Glomerular endothelial cell (primary cell): ENCODE measurements at places on chromosomes 1 and 21. TPM values are rescaled to one million over a fixed set of nuclear protein-coding genes. Genes with fewer than 3 reads are reported as not detected.

The LCE2C gene
- total RNA-seq: not detected in 2 replicates

The CATSPERE gene
- 0.58 and 2.3 TPM in 2 replicates for total RNA-seq

The CLCA1 gene
- total RNA-seq: not detected in 2 replicates

The MOV10 gene
- 56.0 and 97.3 TPM in 2 replicates for total RNA-seq

The ZNF593OS gene
- not detected in 2 replicates for total RNA-seq

The FLG2 gene
- not detected in 2 replicates for total RNA-seq

The UBL4B gene
- total RNA-seq: not detected in 2 replicates

The AIM2 gene
- not detected in 2 replicates for total RNA-seq

The SKI gene
- 50.6 and 84.2 TPM in 2 replicates for total RNA-seq

The ASCL5 gene
- not detected in 2 replicates for total RNA-seq

The DENND2D gene
- total RNA-seq: 3.2 and 3.4 TPM in 2 replicates

The CELA3B gene
- not detected in 2 replicates for total RNA-seq

The MROH9 gene
- total RNA-seq: not detected in 2 replicates

The S100A9 gene
- not detected in 2 replicates for total RNA-seq

The DMBX1 gene
- not detected in 2 replicates for total RNA-seq

The FLAD1 gene
- total RNA-seq: 31.2 and 33.7 TPM in 2 replicates

The PM20D1 gene
- not detected in 2 replicates for total RNA-seq

The SYNJ1 gene
- total RNA-seq: 9.2 and 16.0 TPM in 2 replicates

The TMEM81 gene
- total RNA-seq: 0.39 and 2.3 TPM in 2 replicates

The CRNN gene
- total RNA-seq: not detected in 2 replicates

The BARHL2 gene
- not detected in 2 replicates for total RNA-seq

The CD52 gene
- not detected in 2 replicates for total RNA-seq

The TDRD5 gene
- total RNA-seq: not detected in 2 replicates

The PTPN7 gene
- 1.2 TPM in 1 of 2 replicates, not detected in the other for total RNA-seq

The ADAMTS1 gene
- 19.1 and 20.7 TPM in 2 replicates for total RNA-seq

The MIB2 gene
- total RNA-seq: 56.8 and 81.2 TPM in 2 replicates

The UTS2 gene
- total RNA-seq: not detected in 2 replicates

The OR2L5 gene
- total RNA-seq: not detected in 2 replicates

The MPC2 gene
- 21.6 and 29.5 TPM in 2 replicates for total RNA-seq

The CSF3R gene
- not detected in 2 replicates for total RNA-seq

The SLC2A5 gene
- 0.18 TPM in 1 of 2 replicates, not detected in the other for total RNA-seq

The CTTNBP2NL gene
- total RNA-seq: 44.0 and 46.1 TPM in 2 replicates

The CFHR1 gene
- not detected in 2 replicates for total RNA-seq

The CLEC20A gene
- total RNA-seq: not detected in 2 replicates

The BCL2L15 gene
- total RNA-seq: 0.10 and 0.23 TPM in 2 replicates

The AADACL4 gene
- not detected in 2 replicates for total RNA-seq

The OR10T2 gene
- not detected in 2 replicates for total RNA-seq

The VANGL1 gene
- total RNA-seq: 14.3 and 18.4 TPM in 2 replicates

The AGT gene
- total RNA-seq: not detected in 2 replicates

The PAQR6 gene
- total RNA-seq: 0.15 and 1.5 TPM in 2 replicates

The CASQ2 gene
- not detected in 2 replicates for total RNA-seq

The MEGF6 gene
- 30.1 and 57.6 TPM in 2 replicates for total RNA-seq

The RAD54L gene
- total RNA-seq: 1.3 and 4.7 TPM in 2 replicates

The ARHGEF11 gene
- total RNA-seq: 16.3 and 28.2 TPM in 2 replicates

The SLFNL1 gene
- 0.05 and 0.18 TPM in 2 replicates for total RNA-seq

The MEX3A gene
- total RNA-seq: 10.5 and 11.6 TPM in 2 replicates

The CDA gene
- 0.92 and 3.4 TPM in 2 replicates for total RNA-seq

The SCP2 gene
- total RNA-seq: 89.1 and 90.3 TPM in 2 replicates

The TMPRSS2 gene
- 0.10 TPM in 1 of 2 replicates, not detected in the other for total RNA-seq

The GJB3 gene
- total RNA-seq: 0.35 and 0.87 TPM in 2 replicates

The VHLL gene
- not detected in 2 replicates for total RNA-seq

The TMEM240 gene
- total RNA-seq: 1.7 and 3.4 TPM in 2 replicates

The OTUD3 gene
- total RNA-seq: 2.3 and 3.9 TPM in 2 replicates
